ENCODE measurements at places on chromosomes 13 and 19.

- DNase-seq = no peak
These were observed 445.8 kb downstream of the SUCLA2 start for GRCh38 chr13:47555235-47555634.

DNA sequence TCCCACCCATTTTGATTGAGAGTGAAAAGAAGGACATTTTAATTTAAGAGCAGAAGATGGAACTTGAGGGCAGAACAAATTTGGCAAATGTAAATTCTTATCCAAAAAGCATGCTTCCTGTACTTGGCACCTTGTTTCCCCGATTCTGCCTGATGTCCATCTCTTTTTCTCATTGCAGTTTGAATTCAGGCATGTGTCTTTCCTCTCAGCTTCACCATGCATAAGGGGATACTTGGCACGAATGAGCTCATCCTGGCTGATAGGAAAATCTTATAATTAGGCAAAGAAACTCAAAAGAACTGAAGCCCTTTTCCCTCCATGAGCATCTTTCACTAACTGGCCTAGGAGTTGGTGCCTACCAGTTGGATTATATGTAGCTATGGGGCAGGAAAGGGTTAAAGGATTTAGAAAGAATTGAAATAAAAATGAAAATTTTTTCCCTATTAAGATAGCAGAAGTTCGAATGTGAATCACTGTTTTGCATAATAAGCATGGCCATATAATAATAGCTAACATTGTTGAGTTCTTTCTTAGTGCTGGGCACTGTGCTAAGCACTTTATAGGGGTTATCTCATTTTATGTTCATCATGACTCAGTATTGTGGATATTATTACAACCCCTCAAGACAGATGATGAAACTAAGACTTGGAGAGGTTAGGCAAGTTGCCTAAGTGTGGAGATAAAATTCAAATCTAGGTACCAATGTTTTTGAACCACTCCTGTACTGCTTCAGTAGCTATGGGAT is 386.6 kb downstream of the KCNRG start:
- no peak for DNase-seq

DNA sequence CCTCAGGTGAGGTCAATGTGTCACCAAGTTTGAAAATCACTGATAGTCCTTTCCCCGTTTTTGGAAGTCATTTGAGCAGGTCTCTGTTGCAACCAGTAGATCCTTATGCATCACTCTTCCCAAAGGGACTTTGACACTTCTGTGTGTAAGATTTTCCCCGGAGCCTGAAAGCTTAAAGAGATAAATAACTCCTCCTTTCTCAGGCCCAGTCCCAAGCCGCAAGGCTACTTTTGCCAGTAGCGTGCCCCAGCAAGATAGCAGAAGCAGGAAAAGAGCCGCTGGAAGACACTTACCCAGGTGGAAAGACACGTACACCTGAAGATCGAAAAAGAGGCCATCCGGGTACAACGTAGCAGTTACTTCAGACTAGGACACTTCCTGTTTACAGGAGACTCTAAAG is 106.9 kb downstream of the CYSLTR2 start:
- DNase-seq = no peak

GRCh38 chr13:83601539-83601938 is 280.7 kb downstream of the SLITRK1 start:
- DNase-seq = no peak

GRCh38 chr19:47006496-47006895 is 13.1 kb upstream of the NPAS1 start:
- DNase-seq = no peak

GRCh38 chr19:50461066-50461875 is 15.0 kb upstream of the EMC10 start:
- DNase-seq = peak; percentile 65

DNA sequence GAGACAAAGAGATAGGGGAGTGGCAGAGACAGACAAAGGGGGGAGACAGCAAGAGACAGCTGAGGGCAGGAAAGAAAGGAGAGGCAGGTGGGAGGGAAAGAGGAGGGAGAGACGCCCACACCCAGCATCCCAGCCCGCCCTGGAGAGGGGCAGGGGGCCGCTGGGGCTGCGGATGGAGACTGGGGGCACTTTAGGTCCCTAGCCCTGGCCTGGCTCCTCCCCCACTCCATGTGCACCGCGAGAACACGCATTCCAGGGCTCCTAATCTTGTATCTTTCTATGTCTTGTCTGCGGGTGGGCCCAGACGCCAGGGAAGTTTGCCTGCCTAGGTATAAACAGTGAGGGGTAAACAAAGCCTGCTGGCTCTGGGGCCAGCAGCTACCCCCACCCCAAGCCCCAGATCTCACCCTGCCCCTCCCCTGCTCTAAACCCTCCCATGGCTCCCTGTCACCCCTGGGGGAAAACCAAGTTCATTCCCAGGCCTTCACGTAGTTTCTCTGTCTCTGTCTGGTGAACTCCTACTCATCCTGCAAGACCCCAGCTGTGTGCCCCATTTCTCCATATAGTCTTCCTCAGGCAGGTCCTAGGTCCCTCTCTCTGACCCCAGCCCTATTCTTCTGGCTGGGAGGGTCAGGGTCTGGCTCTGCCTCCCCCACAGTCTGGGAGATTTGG is 5.7 kb downstream of the TLE5 start:
- DNase-seq = no peak

DNA sequence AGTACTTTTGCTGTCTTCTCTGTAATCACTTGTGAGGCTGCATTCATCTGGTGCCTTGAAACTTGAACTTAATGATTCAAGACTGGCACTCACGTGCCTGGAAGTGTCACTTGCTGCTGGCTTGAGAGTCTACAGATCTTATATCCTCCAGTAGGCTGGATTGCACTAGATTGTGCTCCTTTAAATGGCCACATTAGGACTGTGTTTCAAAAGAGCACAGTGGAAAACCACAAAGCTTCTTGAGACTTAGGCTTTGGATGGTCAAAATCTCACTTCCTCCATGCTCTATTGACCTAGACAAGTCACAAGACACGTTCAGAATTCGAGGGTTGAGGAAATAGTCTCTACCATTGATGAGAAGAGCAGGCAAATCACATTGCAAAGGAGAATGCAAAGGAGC is 1278.8 kb upstream of the MIR17HG start:
- no peak for DNase-seq

GRCh38 chr19:13153569-13154240 is 3.5 kb downstream of the IER2 start:
- DNase-seq = no peak

- no peak for DNase-seq
These were observed 1.0 kb downstream of the SMIM24 start for GRCh38 chr19:3479177-3479833.

DNA sequence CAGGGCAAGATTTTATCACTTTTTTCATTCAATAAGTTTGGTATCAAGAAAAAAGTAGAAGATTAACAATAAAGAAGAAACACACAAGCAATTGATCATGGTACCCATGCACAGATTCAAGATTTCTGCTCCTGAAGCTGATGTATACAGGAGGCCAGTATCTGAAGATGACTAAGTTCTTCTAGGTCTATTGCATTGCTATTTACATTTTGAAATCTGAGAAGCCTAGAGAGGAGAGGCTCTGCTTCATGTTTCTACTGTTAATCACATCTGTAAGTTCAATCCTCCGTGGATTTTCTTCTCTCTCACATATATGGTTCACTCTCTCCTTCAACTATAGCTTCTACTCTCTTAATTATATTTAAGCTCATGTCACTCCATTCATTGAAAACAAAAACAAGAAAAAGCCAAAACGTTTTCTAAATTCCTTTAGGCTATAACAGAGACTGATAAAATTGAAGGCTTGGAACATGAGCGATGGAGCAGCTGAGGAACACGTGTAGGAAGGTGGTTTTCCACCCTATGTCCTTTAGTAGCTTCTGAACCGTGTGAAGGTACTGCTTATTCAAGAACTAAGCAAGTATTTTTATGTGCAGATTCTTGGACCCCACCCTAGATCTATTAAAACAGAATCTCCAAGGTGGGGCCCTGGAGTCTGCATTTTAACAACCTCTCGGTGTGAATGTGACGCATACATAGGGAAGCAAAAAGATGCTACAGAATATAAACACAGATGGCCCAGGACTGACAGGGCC is 198.2 kb downstream of the EFNB2 start:
- no peak for DNase-seq

- peak; percentile 90 for DNase-seq
These were observed 42.2 kb upstream of the HNRNPA1L2 start for GRCh38 chr13:52599848-52600603.

DNA sequence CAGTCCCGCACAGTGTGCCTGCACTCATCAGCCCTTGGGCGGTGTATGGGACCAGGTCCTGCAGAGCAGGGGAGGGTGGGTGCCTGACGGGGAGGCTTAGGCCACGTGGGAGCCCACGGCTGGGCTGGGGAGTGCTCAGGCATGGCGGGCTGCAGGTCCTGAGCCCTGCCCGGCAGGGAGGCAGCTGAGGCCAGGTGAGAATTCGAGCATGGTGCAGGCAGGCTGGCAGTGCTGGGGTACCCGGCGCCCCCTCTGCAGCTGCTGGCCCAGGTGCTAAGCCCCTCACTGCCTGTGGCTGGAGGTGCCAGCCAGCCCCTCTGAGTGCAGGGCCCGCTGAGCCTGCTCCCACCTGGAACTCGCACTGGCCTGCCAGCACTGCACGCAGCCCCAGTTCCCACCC is 630.9 kb upstream of the PCDH20 start:
- DNase-seq = peak; percentile 64

DNA sequence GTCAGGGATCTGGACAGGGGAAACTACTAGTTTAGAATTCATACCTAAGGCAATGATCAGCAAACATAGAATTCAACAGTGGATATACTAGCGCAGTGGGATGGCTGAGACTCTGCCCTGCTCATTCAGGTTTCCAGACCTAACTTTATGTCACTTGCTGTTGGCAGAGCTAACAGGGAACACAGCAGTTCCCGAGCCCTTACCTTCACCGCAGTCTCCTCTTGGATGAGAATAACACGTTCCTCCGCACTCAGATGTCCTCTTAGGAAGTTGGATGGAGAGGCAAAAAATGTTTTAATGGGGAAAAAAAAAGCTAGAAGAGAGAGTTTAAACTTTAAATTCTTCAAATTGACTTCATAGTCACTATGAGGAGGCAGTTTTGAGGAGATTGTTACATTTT is 159.7 kb upstream of the FREM2 start:
- no peak for DNase-seq

GRCh38 chr13:41552031-41552430 is 94.7 kb downstream of the RGCC start:
- no peak for DNase-seq

GRCh38 chr13:22061371-22061805 is 390.5 kb downstream of the FGF9 start:
- DNase-seq = peak; percentile 37

- no peak for DNase-seq
These were observed 476 bp downstream of the TYK2 start for GRCh38 chr19:10379880-10380312.

DNA sequence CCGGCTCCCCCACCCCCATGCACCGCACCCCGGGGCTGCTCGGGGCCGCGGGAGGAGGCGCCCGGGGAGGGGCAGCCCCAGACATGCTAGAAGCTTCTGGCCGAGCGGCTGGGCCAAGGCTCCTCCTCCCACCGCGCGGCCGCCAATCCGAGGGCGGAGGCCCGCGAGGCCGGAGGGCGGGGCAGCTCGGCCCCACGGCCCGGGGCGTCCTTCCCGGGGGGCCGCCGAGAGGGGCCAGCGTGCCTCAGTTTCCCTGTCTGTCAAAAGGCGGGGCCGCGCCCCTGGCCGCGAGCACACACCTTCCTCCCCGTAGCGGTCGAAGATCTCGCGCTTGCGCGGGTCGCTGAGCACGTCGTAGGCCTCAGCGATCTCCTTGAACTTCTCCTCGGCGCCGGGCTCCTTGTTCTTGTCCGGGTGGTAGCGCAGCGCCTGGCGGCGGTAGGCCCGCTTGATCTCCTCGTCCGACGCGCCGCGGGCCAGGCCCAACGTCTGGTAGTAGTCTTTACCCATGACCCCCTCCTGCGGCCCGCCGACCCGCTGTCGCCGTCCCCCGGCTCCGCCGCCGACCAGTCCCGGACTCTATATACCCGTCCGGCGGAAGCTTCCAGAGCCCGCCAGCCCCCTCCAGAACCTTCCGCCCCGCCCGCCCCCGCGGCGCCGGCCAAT is at the start of gene DNAJB1:
Gene DNAJB1, minus strand, starts transcription at position 558 of the 666 bp plus-strand sequence. Its CDS starts 48 bp downstream, at position 510.
- DNase-seq = peak; percentile 92

GRCh38 chr19:47021536-47022139 is 2.0 kb downstream of the NPAS1 start:
- peak; percentile 87 for DNase-seq

DNA sequence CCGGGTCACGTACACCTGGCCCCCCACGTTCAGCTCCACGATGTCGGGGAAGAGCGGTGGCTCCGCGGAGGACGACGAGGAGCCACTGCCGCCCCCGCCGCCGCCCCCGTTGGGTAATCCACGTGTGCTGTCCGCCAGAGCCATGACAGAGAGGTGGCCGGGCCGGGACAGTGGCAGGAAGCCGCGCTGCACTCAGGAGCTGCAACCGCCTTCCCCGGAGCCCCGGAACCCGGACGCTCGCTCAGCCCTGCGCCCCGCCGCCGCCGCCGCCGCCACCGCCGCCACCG is 257 bp downstream of the KCTD12 start:
- DNase-seq = no peak

DNA sequence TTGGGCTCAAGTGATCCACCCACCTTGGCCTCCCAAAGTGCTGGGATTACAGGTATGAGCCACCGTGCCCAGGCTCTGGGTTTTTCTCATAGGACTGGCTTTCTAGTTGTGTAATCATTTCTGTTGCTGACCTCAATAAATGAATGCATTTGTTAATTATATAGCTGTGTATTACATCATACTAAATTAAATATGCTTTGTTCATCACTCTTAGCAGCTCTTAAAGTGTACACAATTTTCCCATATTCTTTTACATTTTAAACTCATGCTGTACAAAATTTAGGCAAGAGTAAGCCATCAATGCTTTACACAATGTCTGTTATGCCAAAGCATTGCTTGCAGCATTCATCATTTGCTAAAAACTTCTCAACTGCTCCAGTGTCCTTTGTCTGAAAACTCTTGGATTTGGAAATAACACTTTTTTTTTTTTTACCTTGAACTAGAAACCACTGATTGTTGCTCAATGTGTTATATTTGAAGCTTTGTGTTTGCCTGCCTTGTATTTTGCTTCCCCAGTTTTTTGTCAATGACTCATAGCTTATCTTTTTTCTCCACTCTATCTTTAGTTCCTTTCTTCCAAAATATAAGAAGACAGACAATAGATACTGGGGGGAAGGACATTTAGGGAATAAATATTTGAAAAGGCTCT is 31.4 kb downstream of the CCDC122 start:
- no peak for DNase-seq

GRCh38 chr13:113761136-113761535 is 2.1 kb downstream of the TMEM255B start:
- DNase-seq = no peak

- DNase-seq = no peak
These were observed 440.8 kb downstream of the TDRD3 start for GRCh38 chr13:60837806-60838205.

- no peak for DNase-seq
These were observed 20.7 kb downstream of the COLGALT1 start for GRCh38 chr19:17575871-17576757.

DNA sequence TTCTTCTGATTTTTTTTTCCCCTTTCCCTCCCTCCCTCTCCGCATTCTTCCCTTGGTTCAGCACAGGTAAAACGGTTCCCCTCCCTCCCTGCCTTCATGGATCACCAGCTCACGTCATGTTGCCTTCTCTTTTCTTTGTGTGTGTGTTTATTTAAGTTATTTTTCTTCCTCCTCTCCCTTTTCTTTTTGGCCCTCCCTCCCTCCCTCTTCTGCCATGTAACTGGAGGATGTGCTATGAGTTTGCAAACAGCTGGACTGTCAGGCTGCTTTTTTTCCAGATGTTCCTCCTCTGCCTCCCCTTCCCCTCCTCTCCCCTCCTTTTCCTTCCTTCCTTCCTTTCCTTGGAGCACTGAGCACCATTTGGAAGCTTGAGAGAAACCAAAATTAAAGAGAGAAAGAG is 2.0 kb downstream of the LENG9 start:
- DNase-seq = no peak

- DNase-seq = no peak
These were observed 8.8 kb downstream of the SYDE1 start for GRCh38 chr19:15115762-15116615.

Data from upper lobe of left lung (tissue), 6 donors.